Kidney tubule cell (primary cell): ENCODE measurements at places on chromosomes 3 and 15.

- peak; percentile 57 for DNase-seq
Measured at GRCh38 chr3:54173371-54173770, 51.0 kb downstream of the CACNA2D3 start.

DNA sequence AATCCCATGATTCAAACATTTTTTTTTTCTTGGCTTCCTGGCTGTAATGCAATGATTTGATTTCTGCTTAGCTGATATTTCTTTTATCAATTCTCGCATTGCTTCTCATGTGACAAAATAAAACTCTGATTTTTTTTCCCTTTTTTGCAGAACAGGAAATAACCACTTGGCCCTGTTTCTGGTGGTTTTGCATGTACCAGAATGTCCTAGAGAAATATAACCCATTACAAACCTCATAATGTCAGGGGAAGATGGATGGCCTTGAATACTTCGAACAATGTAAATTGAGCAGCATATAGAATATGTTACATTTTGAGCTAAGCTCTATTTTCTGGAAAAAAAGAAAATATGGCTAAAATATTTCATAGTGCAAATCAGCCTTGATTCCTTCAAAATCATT lies 275.6 kb downstream of the RAP2B start:
- no peak for DNase-seq

DNA sequence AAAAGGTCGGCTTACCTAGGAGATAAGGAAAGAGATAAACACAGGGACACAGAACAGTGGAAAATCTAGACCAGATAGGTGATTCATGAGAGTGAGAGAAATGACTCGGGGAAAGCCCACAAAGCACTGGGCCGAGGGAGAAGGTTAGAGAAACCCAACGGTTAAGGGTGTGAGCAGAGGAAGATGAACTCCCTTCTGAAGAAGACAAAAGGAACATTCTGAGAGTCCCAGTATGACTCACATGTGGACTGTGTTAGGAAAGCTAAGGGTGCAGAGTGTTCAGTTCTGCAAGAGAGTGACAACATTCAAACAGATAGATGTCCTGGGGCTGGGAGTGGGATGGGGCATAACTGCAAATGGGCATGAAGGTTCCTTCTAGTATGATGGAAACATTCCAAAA lies 83.0 kb downstream of the CNTN3 start:
- peak; percentile 71 for DNase-seq

DNA sequence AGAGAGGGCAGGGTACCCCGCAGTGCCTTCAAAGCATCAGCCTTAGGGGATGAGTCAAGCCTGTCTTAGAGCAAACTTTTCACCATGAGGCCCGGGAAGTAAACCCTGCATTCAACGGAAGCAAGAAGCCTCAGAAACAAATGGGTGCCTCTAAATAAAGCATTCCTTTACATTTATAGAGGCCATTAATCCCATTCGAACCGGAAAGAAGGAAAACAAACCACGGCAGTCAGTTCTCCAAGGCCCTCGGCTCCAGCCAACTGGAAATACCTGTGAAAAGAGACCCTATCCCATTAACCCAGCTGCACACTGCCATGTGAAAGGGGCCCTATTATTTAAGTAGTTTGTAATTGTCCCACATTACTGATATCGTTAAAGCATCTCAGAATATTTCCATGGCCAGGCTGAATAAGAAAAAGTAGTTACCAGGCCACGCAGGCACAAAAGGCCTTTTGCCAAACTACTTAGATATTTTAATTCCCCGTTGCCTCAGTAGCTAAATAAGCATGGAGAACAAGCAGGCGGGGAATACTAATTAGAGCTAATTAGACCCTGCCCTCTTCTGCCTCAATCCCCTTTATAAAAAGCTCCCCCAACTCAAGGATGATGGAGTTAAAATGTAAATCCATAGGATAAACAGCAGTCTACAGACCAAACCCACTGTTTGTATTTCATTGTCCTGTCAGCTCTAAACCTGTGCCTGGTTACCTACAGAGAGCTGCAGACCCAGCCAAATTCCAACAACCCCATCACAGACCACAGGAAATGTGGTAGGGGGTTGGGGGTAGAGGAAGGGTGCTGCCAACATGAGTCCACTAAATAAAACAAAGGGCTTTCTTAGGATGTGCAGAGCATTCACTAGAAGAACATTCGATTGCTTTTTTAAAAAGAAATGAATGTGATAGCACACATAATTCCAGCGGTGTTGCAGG lies 4.1 kb downstream of the ITGB5 start:
- DNase-seq = no peak

- peak; percentile 15 for DNase-seq
Measured at GRCh38 chr15:27646531-27646930, 452.6 kb downstream of the OCA2 start.

DNA sequence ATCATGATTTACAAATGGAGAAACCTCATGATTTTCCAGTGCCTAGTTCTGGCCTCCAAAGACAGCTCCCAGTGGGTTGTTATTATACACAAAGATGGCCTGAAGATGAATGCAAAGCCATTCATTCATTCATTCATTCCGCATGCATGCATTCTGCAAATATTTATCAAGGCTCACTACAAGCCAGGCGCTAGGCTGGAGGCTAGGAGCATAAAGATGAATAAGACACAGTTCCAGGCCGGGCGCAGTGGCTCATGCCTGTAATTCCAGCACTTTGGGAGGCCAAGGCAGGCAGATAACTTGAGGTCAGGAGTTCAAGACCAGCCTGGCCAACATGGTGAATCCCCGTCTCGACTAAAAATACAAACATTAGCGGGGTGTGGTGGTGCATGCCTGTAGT lies 2.4 kb upstream of the PSMD2 start:
- DNase-seq = no peak

- peak; percentile 17 for DNase-seq
Measured at GRCh38 chr3:8282541-8283165, 219.0 kb upstream of the LMCD1 start.

- DNase-seq = peak; percentile 96
Measured at GRCh38 chr3:86793786-86794185, 197.2 kb downstream of the VGLL3 start.

- DNase-seq = peak; percentile 63
Measured at GRCh38 chr15:84598250-84598649, 2.6 kb upstream of the ZSCAN2 start.
